ELF-1 (cell line): ENCODE measurements at places on chromosomes 5 and 9.

GRCh38 chr9:109775516-109775915 lies 4.5 kb upstream of the PALM2AKAP2 start:
- DNase-seq, result no peak

DNA sequence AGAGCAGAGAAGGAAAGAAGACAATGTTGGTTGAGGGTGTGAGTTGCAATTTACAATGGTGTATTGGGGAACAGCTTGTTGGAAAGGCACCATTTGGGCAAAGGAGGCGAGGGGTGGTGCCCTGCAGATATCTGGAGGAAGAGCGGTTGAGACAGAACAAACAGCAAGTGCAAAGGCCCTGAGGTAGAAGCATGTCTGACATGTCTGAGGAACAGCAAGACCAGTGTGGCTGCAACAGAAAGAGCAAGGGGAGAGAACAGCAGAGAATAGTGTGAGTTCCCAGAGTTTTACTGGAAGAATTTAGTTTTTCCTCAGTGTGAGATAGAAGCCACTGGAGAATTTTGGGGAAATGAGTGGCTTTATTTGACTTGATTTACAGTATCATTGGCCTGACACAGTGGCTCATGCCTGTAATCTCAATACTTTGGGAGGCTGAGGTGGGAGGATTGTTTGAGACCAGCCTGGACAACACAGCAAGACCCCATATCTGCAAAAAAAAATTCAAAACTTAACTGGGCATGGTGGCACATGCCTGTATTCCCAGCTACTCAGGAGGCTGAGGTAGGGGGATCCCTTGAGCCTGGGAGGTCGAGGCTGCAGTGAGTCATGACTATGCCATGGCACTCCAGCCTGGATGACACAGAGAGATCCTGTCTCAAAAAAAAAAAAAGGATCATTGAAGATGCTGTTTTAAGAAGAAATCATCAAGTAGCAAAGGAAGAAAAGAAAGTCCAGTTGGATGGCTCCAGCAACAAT lies 13.6 kb downstream of the CMBL start:
- no peak for DNase-seq

DNA sequence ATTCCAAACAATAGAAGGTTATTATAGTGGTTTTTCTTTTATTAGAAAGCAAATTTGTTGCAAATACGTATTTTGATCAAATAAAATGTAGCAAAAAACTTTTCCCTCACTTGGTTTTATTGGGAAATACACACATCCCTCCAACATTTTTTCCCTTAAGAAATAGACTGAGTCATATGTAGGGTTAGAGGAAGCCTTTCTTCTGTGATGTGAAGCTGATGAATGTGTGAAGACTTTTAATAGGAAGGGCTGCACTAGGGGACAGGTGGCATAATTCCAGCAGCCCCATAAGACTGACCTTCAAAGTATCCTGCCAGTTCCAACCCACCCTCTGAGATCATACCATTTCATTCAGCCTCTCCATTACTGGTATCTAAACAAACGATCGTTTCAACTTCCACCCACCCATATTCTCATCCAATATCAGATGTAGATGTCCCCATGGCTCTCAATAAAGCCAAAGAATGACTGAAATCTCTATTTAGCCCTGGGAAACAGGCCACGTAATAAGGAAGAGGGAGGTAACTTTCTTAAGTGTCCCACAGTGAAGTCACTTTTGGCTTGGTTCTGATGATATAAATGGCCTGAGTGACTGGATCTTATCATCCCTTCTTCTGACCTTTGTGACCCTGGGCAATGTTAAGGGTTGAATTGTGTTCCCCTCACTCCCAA lies 64.7 kb upstream of the LPAR1 start:
- no peak for DNase-seq

- no peak for DNase-seq
Measured at GRCh38 chr5:178551059-178551458, 39.1 kb downstream of the COL23A1 start.

GRCh38 chr5:54658010-54658409 lies 140.5 kb downstream of the SNX18 start:
- no peak for DNase-seq

DNA sequence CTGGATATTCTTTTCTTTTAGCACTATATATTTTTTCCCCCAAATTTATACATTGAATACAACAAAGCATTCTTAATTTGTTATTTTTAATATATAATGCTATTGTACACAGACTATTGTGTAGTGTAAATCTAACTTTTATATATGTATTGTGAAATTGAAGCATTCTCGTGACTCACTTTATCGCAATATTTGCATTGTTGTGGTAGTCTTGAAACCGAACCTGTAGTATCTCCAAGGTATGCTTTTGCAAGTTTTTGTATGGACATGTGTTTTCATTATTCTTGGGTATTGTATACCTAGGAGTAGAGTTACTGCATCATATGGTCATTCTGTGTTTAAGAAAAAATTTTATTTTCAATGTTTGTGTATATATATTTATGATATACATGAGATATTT lies 49.6 kb downstream of the NSD1 start:
- DNase-seq, result no peak

DNA sequence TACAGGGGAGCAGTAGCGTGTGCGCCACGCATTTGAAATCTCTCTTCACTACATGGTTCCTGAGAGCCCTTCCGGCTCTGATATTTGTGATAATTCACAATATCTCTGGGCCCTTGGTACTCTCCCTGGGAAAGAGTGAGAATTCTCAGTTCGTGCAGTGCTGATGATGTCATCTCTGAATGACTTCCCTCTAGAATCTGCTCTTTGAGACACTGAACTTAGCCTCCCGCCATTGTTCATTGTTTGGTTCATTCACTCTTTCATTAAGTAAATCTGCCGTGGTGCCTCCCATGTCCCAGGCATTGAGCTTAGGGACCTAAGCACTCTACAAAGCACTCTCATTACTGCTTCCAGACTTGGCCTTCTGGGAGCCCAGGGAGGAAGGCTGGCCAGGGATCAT lies 94.0 kb downstream of the PPARGC1B start:
- no peak for DNase-seq
